Neural crest cell (in vitro differentiated cells): ENCODE measurements at places on chromosomes 12 and 14. TPM values are rescaled to one million over a fixed set of nuclear protein-coding genes. Genes with fewer than 3 reads are reported as not detected.

- peak; percentile 9 for DNase-seq
Observed at GRCh38 chr14:80996049-80996901, 40.9 kb downstream of the TSHR start.

DNA sequence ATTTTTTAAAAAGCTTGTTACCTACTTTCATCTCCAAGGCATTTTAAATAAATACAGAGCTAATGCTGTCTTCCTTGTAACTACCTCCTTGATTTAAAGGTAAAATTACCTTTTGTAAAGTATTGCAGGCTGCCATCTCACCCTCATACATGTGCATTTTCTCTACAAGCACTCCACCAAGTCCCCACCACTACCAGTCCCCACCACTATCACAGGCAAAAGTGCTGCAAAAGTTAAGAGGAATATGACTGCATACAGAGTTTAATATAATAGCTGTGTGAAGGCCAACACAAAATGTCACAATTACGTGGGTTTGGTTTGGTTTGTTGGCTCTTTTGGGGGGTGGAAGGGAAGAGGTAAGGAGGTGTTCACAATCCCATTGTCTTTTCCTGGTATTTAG is 9.6 kb downstream of the SIX1 start:
- no peak for DNase-seq

GRCh38 chr12:106248312-106248845 is 559 bp upstream of the CKAP4 start:
- DNase-seq = no peak

DNA sequence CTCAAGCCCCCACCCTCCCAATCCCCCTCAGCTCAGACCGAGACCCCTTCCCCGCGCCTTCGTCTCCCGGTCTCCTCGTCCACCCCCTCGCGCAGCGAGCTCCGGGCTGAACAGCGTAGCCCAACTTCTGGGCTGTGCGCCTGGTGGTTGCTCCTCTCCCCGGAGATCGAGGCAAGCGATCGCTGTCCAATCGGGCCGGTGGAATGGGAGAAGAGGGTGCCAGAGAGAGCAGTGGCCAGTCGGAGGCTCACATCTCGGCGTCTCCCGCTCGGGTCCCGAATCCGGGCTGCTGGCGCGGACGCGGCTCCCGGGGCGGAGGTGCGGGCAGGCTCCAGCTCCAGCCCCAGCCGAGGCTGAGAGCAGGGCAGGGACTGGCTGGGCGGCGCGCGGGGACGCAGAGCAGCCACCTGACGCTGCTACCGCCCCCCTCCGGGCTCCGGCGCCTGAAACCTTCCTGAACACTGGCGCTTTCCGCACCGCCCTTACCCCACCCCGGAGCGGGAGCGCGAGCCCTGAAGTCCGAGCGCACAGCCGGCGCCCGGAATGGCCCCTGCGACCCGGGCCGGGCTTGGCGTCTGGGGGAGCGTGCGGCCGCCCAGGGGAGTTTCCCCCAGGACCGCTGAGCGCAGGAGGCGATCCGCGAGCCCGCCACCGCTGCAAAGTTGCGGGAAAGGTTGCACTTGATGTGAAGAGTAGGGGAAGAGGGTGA is 508 bp upstream of the KCNH5 start:
- DNase-seq = peak; percentile 73

GLIPR1L1 gene
- not detected in 2 replicates for total RNA-seq
